ENCODE measurements at places on chromosomes 5 and 9.

DNA sequence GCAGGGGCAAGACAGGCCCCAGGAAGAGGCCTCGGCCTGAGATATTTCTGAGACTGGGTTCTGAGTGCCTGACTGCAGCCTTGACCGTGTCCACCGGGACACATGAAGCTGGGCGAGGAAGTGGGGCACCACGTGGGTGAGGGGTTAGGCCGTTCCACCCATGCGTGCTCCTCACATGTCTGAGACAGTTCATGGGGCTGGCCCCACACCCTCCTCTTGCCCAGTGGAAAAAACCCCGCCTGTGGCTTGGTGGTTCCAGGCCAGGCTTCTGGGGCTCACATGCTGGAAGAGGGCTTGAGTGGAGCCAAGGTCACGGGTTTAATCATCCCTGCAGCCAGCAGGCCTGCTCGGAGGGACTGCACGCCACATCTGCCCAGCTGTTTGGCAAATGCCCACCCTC, 11.4 kb downstream of the HMCN2 start:
- DNase-seq = no peak

DNA sequence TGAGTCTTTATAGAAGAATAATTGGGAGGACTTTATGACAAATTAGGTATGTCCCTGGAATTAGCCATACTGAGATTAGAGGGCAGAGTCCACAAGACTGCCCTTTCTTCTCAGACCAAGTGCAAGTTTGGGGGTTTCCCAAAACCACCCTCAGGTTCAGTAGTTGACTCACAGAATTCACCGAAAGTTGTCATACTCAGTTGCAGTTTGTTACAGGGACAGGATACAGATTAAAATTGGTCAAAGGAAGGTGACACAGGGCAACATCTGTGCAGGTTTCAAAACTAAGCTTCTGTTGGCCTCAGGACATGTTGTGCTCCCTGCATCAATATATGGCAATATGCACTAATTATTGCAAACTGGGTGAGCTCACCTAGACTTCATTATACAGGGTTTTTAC, 3.8 kb downstream of the RANBP17 start:
- no peak for DNase-seq

DNA sequence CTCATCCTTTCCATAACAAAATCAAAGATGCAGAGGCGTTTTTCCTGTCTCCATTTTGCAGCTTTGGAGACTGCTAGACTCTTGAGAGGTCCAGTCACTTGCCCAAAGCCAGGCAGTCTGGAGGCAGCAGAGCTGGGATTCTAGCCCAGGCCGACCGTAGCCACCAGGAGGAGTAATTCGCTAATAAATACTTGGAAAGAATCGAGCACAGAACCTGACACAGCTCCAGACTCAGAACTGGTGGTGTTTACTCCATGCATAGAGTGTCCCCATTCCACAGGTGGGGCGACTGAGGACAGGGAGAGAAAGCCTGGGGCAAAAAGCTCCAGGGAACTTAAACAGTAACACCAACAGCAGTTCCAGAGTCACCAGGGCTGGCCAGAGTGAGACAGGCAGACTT, 10.7 kb upstream of the CERCAM start:
- no peak for DNase-seq

GRCh38 chr5:137833463-137833862, 34.2 kb upstream of the MYOT start:
- no peak for DNase-seq

GRCh38 chr5:107698286-107698685, 27.5 kb upstream of the EFNA5 start:
- DNase-seq = no peak

DNA sequence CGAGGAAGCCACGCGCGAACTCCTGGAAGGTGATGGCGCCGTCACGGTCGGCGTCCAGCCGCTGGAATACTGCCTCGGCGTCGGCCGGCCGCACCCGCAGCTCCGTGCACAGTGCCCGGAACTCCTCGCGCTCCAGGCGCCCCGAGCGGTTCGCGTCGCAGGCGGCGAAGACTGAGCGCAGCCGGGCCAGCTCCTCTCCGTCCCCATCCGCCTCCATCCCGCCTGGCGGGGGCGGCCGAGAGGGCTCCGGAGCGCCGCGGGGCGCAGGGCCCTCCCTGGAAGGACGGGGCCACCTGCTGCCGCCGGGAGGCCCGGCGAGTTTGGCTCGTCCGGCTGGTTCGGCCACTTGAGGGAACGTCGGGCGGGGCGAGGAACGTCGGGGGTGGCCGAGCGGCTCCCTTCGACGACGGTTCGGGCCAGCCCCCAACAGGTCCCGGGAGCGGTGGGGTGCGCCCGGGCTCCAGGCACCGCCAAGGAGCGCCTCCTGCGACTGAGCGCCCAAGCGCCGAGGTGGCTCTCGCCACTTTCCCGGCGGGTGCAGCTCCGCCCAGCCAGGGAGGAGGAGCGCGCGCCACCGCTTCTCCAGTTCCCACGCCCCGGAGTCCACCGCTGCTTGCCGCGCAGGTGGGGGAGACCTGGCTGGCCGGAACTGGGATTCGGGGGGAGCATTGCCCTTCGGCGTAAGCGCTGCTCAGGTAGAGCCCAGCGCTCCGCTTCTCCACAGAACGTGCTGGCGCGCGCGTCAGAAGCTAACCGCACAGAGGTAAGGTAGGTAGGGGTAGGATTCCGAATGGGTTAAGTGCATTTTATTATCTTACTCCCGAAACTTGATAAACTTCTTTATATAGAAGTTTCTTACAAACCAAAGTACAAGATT, at the start of gene RASEF:
TSS of gene RASEF (minus strand) at position 492 of the 877 bp plus-strand sequence. CDS start at position 217, 275 bp downstream.
- DNase-seq = no peak

DNA sequence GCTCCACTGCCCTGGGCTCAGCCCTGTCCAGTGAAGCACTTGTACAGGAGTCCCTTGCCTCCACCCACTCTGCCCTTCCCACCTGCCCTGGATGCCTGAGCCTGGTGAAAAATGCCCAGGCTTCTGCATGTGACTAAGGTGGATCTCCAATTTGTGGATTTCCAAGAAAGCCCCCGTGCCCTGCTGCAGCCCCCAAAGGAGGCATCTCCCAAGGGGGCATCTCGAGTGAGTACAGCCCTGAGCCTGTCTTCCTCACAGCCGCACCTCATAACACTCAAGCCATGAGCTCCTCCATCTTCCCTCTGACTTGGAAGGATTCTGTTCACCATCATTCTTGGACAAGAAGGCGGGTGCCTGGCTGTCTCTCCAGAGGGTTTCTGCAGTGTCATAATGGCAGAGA, 158.0 kb upstream of the PPP1R26 start:
- no peak for DNase-seq

DNA sequence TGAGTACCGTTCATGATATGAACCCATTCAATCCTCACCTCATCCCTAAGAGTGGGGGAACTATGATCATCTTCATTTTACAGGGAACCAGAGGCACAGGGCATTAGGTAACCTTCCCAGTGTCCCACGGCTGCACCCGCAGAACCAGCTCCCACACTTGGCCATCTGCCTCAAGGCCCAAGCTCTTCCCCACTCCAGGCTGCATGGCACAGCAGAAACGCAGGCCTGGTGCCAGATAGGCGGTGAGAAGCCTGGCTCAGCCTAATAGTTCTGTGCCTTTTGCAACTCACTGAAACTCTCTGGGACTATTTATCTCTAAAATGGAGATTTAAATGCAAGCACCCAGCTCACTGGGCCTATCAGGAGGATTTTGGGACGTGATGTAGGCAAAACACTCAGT, 90.8 kb upstream of the ZNF618 start:
- DNase-seq = no peak

DNA sequence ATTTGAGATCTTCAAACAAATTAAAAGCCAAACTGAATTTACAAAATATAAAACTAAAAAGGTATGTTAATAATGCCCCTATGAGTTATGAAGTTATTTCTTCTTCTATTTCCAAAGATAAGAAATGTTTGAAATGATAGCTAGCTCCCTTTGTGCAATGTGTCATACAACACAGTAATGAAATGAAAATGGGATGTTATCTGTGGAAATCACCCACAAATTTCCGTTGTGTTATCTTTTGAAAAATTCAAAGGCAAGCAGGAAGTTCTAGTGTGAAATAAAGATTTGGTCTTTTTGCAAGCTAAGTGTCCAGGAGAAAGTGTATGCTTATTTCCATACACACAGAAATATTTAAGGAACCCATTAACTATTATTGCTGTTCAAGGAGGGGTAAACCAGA, 375.3 kb upstream of the PRR16 start:
- DNase-seq = no peak

GRCh38 chr9:130298662-130299279, 33.2 kb downstream of the HMCN2 start:
- DNase-seq = no peak

- no peak for DNase-seq
Measured at GRCh38 chr5:122498163-122498562, 186.1 kb downstream of the SNCAIP start.

DNA sequence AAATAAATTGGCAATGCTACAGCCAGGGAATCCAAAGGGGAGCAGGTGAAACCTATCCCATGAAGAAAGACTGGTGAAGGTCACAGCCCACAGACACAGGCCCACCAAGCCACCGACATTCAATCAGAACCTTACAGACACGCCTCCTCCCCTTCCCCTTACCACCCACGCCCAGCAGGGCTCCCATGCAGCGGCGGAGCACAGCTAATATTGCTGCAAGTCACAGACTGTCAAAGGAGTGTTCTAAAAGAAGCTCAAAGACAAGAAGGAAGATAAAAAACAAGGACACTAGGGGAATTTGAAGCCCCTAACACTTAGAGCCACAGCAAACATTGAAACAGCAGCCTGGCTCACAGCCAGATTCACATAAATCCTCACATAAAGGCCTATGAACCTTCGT, 91.2 kb downstream of the MED10 start:
- DNase-seq = no peak

DNA sequence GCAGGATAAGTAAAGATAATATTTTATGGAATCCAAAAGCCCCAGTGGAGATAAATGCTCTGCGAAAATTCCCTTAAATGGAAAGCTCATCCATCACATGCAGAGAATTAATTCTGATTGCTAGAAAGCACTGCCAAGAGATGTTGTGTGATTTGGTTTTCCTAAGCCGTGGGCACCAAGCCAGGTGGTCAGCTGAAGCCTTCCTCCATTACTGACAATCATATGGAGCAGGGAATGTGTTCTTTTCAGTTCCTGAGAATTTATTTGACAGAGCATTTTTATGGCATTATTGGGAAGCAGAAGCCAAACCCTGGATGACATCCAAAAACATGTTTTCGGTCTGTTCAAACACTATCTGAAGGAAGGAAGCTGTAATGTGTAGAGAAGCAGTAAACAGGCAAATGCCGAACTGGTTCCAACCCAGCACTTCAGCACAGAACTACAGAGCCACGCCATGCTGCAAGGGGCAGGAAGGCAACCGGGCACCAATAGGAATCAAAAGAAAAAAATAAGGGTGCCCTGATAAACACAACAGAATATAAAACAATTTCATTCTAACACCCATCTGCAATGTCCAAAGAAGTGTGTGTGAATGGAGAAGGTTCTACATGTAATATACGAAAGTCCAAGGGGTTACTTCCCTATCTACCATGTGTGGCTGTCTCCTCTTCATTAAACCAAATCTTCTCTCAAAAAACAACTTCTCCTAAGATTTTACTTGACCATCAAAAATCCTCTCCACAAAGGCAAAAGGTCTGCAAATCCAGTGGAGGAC, 12.3 kb downstream of the ARSB start:
- no peak for DNase-seq

DNA sequence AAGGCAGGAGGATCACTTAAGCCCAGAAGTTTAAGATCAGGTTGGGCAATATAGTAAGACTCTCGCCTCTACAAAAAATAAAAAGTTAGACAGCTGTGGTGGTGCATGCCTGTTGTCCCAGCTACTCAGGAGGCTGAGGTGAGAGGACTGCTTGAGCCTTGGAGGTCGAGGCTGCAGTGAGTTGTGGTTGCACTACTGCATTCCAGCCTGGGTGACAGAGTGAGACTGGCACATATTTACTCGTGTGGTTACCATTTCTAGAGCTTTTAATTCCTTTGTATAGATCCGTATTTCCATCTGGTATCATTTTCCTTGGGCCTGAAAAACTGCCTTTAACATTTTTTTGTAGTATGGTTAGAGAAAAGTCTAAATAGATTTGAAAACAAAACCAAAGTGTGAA, 7.8 kb downstream of the IL6ST start:
- no peak for DNase-seq

DNA sequence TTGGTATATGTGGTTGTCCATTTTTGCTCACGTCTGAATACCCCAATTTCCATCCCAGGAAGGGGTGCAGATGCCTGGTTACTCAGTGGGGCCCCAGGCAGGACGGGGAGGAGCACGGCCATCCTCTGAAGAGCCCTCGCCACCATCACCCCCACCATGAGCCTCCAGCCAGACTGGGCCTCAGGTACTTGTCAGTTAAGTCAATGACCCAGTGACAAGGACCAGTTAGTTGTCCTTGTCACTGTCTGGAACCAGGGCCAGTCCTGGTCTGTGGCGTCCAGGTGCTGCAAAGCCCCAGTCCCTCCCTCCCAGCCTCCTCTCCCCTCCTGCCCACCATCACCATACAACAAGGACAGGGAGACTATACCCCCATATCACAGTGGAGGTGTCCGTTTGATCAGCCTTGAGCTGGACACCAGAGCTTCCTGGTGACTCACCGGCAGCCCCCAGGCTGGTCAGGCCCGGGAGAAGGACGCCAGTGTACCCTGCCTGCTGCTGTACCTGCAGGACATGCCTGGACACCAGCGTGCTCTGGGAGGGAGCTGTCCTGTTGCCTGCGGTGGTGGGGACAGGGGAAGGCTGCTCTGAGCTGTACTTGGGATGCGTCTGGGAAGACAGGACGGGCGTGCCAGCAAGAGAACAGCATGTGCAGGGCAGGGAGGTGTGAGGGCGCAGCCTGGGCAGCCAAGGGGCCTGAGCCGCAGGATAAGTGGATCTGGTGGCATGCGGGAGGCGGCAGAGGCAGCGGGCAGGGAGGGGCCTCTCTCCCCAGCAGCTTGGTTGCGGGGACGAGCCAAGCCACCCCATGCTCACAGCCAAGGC, 32.6 kb upstream of the TTLL11 start:
- no peak for DNase-seq

- no peak for DNase-seq
Measured at GRCh38 chr5:153018121-153018520, 472.3 kb upstream of the GRIA1 start.

- no peak for DNase-seq
Measured at GRCh38 chr5:53614376-53614885, 54.0 kb downstream of the NDUFS4 start.

- no peak for DNase-seq
Measured at GRCh38 chr5:115336201-115336720, 39.8 kb upstream of the CCDC112 start.

DNA sequence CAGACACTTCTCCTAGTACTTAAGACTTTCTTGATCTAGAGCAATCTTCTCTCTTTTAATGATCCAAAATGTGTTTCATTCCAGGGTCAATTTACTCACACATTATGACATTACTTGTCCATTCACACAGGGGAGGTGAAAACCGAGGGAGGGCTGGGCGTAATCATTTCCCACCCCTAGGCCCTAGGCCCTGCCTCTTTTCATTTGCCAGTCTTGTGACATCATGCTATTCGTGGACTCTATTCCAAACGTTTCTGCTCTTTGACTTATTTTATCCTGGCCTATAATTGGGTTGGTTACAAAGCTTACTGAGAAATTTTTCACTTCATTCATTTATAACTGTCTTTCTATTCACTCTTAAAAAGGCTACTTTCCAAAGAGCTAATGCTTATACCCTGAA, 2.4 kb downstream of the DCAF12 start:
- DNase-seq = no peak

All from GM19239 (cell line).